DMS53 (cell line): ENCODE measurements at places on chromosomes 6 and 20.

DNA sequence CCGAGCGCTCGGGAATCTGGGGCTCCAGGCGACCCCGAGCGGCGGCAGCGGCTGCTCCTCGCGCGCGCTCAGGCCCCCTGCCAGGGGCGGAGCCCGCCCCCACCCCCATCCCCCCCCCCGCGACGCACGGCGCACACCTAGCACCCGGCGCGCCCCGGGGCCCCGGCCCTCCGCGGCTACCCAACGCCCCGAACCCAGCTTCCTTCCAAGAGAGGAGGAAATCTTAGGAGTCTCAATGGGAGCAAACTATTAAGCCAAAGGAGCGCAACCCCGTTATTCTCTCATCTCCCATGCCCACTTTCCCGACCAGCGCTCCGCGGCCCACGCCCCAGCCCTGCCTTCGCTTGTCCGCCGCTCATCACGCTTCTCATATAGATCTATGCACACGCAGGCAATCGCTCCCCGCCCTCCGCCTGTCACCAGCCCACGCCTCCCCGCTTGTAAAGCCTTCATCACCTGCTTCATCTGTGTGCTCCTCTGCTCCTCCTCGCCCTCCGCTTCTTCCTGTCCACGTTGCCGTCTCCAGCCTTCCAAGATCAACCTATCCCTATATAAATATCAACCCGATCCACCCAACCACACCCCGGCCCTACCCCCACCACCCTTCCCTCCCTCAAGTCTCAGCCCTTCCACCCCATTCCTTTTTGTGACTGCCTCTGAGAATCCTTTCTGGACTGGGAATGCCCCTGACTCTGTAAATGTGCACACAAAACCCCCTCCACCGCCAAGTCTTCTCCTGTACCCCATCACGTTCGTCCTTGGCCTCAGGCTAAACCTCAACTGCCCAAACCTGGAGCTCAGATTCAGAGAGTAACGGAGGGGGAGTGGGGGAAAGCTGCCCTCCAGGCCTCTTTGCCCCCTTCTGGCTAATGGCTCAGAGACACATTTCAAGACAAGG lies at the start of gene DLK2:
TSS of gene DLK2 (minus strand) at position 18 of the 898 bp plus-strand sequence. CDS start 723 bp downstream, outside the sequence.
- DNase-seq, result peak; percentile 72

DNA sequence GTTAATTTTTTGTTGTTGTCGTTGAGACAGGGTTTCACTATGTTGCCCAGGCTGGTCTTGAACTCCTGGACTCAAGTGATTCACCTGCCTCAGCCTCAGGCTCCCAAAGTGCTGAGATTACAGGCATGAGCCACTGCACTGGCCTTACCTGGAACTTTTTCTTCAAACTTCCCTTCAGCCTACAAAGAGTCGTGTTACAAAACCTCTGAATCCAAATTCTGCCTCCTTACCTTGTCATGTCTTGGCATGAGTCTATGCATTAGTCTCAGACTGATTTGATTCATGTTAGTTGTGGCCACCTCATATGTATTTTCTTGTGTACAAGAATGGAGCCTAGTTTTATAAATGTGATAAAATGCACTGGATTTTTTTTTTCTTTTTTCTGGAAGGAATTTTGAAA lies 172.1 kb downstream of the PRL start:
- DNase-seq, result no peak

DNA sequence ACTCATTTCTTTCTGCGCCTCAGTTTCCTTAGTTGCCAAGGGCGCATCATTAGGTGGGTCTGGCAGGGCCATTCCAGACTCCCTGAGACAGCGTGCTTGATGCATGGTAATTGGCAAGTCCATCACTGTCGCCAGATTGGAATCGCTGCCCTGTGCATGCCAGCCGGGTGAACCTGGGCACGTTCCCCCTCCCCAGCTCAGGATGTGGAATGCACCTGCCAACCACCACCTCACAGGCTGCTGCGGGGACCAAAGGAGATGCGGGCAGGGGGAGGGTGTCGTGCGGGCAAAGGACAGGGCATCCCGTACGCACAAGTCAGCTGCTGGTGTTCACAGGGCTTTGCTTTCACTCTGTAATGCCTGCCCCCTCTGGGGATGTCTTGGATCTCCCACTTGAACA lies 36.4 kb upstream of the PMEPA1 start:
- no peak for DNase-seq

GRCh38 chr6:37785002-37785662 lies 34.4 kb upstream of the ZFAND3 start:
- DNase-seq, result peak; percentile 41

- DNase-seq, result peak; percentile 40
Measured at GRCh38 chr6:106927531-106928398, 46.8 kb downstream of the CD24 start.

GRCh38 chr20:46946796-46947195 lies 52.2 kb downstream of the EYA2 start:
- DNase-seq, result no peak

DNA sequence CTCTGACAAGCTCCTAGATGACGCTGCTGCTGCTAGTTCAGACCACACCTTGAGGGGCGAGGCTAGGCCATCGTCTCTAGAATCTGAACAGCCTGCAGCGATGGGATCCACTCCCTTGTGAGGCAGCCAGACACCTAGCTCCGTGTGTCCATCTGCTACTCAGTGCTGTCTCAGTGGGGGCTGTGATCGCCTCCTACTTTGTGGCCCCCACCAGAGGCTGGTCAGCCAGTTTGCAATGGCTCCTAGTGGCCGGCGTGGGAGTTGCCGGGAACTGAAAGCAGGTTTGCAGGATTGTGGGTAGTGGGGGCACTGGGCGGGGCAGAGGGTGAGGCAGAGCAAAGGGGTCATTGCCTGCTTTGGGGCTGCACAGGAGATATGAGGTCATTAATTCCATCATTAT lies 2.8 kb downstream of the CCN5 start:
- DNase-seq, result peak; percentile 25

DNA sequence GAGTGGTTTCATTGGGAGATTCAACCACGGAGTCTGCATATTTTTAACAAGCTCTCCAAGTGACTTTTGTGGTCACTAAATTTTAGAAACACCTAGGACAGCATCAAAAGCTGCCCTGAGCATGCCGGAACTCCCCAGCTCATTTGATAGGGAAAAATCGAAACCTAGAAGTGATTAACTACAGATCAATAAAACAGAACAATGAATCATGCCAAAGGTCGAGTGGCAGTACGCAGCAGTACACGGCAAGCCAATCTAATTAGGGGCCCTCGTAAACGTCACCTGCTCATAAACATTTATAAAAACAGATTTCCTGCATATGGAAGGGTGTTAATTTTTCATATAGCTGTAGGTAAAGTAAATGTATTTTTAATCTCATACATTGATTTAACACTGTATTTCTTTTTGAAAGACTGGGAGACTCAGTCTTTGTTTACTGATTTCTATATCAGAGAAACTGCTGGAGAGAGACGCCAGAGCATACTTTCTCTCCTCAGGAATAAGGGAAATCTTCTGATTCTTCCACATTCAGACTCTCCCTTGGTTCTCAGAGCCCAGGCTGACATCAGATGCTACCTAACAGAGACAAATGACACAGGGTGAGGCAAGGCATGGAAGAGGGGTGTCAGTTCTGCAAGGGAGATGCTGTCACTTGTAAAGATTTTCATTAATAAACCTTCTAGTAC lies 232.5 kb downstream of the PTPRT start:
- DNase-seq, result no peak

DNA sequence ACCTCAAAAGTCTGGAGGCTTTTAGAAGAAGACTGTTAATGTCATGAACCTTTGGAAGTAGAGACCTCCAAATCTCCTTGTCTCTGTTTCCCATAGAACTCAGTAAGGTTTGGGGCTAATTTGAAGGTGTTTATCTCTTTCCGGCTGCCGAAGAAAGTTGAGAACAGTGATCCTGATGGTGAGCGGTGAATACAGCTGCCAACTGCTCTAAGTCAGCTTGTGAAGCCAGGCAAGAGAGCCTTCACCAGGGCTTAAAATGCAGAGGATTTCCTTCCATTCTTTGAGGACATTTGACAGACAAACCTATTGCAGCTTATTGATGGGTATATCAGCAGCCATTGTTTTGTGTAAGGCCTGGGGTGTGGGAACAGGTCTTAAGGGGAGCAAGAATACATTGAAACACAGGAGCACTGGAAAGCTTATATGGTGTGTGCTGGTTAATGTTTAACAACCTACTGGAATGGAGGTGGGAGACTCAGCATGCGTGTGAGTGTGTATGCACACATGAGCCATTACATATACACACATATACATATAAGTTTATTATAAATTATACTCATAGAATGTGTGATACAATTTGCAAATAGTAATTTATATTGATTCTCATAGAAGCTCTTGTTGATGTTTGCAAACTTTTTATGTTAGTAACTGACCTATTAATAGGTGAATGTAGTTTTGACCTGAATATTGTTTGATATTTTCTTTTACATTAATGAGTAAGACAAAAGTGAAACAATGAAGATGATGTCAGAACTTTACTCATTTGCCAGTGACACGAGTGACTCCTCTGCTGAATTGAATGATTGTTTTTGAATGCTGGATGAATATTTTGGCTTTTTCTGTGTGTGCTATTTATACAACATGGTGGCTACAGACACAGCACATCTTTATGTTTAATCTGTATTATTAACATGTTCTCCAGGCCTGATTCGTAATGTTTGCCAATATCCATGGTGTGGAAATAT lies 18.1 kb downstream of the PLEKHG1 start:
- peak; percentile 74 for DNase-seq

DNA sequence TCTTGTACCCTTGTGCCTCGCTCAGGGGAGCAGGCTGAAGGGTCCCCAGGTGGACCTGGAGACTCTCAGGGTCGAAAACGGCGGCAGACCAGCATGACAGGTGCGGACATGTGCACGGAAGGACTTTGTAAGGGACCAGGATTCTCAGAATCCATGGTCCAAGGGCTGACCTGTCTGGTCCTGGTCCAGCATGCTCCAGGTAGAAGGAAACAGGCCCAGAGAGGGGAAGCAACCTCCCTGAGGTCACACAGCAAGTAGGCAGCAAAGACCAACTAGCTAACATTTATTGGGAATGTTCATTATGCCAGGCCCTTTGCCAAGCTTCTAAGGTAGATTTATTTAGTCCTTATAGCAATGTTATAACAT lies 5.9 kb downstream of the CDKN1A start:
- no peak for DNase-seq

DNA sequence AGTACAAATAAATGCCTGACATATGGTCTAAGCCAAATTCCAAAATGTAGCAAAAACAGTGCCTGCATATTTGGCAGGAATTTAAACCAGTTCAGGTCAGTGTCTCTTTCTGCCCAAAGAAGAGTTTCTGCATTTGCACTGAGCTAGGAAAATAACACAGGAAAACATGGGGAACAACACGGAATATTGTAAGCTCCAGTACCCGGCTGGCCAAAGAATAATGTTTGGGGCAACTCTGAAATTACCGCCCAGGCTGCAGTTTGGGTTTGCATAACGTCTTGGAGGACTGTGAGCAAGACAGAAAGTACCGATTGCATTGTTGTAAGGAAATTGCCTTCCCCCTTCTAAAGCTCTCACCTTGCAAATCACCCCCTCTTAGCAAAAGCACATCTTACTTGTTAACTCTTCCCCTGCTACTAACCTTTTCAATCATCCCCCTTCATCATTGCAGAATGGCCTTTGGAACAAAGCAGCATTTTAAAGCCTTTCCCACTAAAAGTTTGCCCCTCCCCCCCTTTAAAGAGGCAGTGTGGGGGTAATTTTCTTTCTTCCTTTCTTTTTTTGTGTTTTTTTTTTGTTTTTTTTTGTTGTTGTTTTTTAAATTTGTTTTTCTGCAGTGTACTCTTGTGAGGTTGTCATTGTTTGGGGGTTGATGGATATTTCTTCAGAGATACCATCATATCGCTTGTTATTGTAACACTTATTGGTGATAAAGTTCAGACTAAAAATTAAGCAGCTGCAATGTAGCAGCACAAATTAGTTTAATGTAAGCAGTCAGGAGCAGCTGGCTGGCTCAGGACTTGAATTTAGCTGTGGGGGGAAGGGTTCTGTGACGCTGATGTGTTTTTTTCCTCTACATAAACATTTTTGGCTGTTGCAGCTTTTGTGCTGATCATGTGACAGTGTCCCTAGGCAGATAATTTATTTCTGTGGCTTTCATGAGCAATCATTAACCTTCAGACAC lies 100.0 kb upstream of the CITED2 start:
- DNase-seq, result no peak

DNA sequence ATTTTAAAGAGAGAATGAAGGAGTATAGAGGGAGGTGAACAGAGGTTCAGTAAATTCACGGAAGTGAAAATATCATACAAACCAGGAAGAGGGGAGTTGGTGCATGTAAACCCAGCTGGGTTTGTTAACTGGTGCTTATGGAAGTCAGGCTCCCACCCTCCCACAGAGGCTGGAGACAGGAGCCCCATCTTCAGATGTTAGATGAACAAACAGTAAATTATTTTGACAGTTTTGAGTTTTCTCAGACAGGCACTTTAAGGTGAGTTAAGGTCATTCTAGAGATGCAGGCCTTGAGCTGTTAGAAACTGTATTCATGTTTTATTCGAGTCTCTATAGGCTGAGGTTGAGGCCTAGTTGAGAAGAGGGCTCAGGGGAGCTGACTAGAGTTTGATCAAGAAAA lies 41.8 kb upstream of the FUCA2 start:
- DNase-seq, result no peak

DNA sequence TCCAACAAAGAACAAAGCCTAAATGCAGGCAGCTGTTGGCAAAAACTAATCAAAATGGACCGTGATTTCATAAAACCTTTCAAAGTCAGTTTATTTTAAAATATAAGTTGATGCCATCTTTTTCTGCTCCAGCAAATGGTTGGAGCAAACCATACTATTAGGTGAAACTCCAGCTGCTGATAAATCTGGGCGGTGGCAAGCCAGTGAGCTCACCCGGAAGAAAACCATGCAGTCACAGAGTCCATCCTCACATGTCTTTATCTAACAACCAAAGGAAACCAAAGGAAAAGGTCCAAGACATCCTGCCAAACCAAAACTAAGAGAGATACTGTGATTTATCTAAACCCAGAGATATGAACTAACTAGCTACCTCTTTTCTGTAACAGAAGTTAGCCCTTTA lies 72.6 kb downstream of the HIVEP2 start:
- no peak for DNase-seq

DNA sequence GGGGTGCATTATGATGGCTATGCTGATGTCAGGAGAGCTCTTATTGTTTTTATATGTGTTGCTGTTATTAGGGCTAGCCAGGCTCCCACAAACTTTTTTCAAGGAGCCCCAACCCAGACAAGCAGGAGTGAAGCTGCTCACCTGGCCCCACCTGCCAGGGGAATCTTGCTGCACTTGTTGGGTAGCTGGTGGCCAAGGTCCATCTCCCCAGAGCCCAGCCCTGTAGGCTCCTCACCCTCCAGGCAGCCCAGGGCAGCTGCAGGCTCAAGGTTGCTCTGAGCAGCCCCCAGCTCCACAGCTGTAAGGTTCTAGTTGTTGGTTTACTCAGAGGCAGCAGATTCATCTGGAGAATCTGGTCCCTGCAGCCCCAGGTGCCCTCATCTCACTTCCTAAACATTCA lies 46.8 kb upstream of the SIRPA start:
- no peak for DNase-seq

DNA sequence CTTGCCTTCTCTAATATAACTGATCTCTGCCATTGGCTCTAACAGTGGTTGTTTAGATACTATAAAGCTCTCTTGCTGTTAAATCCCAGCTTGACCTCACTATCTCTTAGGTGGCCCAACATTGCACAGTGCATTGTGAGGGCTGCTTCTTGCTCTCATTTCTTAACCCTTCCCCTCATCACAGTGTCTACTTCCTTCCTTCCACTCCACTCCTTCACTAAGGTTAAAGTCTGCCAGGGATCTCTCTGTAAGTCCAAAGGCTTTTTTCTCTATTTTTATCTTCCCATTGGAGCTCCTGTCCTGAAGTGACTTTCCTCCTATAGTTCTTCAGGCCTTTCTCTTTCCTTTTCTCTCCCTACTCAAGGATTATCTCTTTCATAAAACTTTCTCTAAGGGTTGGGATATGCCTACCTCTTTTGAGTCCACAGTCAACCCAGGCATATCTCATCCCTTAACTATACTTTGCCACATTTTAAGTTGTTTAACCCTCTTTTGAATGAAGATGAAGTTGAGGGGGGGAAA lies 4.0 kb upstream of the TBC1D22B start:
- no peak for DNase-seq
